ENCODE measurements at places on chromosomes 12 and 14. TPM values are rescaled to one million over a fixed set of nuclear protein-coding genes. Genes with fewer than 3 reads are reported as not detected.

DNA sequence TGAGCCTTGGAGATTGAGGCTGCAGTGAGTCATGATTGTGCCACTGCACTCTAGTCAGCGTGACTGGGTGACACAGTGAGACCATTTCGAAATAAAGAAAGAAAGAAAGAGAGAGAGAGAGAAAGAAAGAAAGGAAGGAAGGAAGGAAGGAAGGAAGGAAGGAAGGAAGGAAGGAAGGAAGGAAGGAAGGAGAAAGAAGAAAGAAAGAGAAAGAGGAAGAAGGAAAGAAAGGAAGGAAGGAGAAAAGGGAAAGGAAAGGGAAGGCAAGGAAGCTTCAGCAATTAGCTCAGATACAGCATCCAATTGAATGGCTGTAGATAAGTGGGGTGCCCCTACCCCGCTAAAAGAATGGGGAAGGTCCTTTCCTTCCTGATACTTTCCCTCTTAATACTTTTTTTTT, 9.5 kb upstream of the NAA30 start:
- H3K36me3 ChIP-seq = no peaks in the 10 kb centered on the region
- H3K27me3 ChIP-seq = peaks cover 11% of the 10 kb centered on the region

DNA sequence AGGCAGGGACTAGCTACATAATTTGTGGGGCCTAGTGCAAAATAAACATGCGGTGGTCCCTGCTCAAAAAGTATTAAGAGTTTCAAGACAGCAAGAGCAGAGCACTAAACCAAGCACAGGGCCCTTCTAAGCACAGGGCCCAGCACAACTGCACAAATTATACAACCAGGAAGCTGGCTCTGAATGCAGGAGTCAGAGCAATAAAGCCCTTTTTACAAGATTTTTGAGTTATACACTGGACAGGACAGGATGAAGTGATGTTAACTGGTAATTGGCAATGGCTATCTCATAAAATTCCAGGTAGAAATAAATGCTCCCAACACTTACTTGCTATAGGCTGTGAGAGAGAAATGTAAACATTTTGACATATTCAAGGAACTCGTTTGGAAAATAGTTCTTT, 86.2 kb upstream of the GPHB5 start:
- H3K27me3 ChIP-seq = no peaks in the 10 kb centered on the region
- no peak for DNase-seq
- no peak overlapping the region for H3K27ac ChIP-seq
- peaks cover 13% of the 10 kb centered on the region for H3K36me3 ChIP-seq

OR8S1 gene
- not detected for total RNA-seq

PRH2 gene
- total RNA-seq = 0.76 TPM

SINHCAF gene
- total RNA-seq = 78.5 TPM

GDF3 gene
- total RNA-seq = not detected
